Ascending aorta (tissue), 2 donors: ENCODE measurements at places on chromosomes 2 and 18.

DNA sequence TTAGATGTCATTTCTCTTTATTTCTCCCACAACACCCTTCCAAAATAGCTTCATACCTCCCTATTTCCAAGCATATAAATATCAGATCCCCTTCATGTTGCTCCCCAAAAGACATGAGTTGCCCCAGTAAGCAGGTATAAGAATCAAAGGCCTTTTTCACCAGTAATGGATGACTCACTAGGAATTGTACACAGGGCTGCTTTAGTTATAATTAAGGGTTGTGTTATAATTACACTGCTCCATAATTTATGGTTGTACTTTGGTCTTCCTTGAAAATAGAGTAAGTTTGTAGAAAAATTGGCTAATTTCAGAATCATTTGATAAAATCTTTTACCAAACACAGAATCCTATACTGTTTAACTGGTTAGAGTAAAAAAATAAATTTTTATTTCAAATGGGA, 8.8 kb upstream of the AQP4 start:
- no peak for DNase-seq

- DNase-seq, result no peak
Measured at GRCh38 chr2:10453905-10454298, 5.8 kb upstream of the ODC1 start.

DNA sequence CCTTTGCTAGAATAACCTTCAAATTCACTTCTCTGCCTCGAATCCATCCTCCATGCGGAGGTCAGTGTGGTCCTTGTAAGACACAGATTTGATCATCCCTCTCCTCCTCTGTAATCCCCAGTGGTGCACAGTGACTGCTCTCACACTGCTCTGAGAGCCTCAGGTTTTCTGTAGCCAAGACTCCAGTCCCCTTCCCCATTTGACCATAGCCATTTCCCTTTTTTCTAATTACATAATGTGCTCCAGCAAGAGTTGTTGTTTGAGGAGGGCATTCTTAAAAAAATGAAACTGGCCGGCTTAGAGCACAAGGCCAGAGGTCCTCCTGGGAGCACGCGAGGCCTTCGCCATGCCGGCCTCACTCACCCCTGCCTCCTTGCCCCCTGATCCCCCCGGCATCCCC, 34.7 kb upstream of the LPIN1 start:
- DNase-seq, result no peak

DNA sequence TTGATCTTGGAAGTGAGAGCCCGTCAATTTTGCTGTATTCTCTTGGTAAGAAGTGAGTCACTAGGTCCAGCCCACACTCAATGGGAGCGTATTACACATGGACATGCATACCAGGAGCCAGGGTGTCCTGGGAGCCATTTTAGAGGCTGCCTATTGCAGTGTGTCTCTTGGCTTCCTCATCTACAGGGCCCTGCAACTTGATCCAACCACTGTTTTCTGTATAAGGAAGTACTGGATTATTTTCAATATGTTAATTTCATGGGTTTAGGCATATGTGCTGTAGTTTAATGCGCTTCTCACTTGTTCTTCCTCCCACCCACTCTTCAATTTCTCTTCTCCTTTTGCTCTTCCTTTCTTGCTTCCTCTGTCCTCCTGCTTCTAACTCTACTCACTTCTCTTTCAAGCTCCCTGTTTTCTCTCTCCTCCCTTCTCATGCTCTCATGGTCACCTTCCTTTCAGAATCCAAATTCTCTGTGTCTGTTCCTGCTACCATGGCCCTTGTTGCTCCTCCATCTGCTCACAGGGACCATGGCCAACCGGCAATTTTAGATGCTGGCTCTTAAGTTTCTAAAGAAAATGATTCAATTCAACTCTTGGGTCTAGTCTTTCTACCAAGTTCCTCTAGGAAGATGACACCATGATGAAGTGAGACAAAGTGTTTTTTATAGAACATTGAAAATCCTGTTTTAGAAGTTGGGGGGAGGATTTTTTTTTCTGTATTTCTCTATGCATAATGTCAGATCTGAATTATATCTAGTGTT, 152.0 kb upstream of the ZEB2 start:
- no peak for DNase-seq

DNA sequence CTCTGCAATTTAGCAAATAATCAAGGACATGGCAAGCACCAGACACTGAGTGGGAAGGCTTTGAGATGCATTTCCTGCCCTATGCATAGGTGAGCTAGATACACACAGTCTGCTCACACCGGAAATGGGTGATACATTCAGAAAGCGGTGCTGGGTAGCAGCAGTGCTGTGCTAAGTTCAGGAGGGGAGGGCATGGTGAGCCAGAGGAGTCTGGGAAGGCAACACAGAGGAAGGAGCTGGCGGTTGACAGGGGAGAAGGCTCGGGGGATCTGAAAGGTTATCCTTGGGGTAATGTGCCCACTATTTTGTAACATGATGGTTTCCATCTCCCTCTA, 57.4 kb upstream of the EPAS1 start:
- DNase-seq, result no peak

- DNase-seq, result no peak
Measured at GRCh38 chr2:236803621-236804020, 234.0 kb downstream of the ACKR3 start.

DNA sequence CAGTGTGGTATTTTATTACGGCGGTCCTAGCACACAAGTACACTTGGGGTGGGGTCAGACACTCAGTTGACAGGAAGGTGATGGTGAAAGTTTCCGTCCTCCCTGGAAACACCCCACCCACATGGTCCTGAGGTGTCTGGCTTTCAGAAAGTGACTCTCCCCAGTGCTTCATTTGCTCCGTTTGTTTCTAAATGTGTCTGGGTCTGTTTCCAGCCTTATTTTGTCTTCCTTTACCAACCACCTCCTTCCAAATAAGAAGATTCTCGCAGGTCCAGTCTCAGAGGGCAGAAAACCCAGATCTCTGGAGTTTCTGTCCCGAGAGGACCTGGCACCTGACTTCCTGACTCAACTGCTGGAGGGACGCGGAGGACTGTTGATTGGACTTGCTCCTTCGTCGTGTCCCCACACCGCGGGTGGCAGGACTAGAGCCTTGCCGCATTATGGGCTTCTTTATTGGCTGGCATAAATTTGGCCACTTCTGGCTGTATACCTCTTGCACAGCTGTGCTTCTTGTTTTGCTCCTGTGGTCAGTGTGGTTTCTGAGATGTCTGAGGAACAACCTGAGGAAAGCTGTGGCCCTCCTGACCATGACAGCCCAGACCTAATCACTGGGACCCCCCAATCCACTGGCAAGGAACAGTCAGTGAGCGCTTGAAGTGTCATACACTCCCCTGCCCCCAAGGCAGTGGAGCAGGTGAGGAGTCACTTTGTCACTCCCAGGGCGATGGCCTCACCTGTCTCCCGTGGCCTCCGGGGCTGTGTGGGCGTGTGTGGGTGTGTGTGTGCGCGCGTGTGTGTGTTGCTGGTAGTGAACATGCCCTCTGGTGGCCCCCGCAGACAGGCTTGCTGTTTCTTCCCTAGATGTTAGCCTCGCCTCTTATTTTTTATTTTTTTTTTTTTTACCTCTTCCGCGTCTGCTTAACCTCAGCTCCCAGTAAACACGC, 45.6 kb downstream of the MEX3C start:
- no peak for DNase-seq

GRCh38 chr2:190280565-190281350, 38.9 kb downstream of the HIBCH start:
- no peak for DNase-seq

DNA sequence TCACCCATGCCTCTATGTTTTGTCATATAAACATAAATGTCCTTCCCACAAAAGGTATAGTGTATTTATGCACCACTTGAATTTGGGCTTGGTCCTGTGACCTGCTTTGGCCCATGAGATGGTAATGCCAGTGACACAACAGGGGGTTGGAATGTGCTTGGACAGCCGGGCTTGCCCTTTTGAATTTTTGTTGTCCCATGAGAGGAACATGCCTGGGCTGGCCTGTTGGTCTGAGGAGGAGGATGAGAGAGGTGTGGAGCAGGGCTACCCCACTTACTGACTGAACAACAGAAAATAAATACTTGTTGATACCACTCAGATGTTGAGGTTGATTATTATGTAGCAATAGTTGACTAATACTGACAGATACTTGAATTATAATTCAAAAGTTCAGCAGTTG, 63.2 kb upstream of the TCF4 start:
- no peak for DNase-seq

- no peak for DNase-seq
Measured at GRCh38 chr2:130378206-130378897, 22.5 kb downstream of the PTPN18 start.

DNA sequence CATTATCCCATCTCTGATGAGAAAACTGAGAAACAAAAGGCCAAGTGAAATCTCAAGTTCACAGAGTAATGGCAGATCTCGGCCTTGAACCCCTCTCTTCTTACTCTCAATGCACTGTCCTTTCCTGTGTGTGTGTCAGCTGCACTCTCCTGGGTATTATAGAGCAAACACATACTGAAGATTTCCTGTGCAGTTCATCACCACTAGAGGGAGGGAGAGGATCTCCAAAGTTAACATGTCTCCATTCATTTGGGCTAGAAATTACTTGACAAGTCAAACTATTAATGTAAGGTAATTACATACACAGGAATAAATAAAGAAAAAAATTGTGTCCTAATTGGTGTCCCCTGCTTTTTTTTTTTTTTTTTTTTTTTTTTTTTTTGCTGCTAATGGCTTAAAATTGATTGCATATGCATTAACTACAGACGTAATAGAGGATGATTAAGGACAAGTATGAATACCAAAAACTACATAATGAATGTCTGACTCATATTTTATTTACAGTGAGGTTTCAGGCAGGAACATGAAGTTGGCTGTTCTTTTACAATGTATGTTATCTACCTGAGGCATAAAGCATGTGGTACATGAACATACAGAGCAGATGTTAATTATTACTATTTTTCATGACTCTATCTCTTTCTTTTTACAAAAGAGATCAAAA, 269.2 kb downstream of the NYAP2 start:
- DNase-seq, result no peak

DNA sequence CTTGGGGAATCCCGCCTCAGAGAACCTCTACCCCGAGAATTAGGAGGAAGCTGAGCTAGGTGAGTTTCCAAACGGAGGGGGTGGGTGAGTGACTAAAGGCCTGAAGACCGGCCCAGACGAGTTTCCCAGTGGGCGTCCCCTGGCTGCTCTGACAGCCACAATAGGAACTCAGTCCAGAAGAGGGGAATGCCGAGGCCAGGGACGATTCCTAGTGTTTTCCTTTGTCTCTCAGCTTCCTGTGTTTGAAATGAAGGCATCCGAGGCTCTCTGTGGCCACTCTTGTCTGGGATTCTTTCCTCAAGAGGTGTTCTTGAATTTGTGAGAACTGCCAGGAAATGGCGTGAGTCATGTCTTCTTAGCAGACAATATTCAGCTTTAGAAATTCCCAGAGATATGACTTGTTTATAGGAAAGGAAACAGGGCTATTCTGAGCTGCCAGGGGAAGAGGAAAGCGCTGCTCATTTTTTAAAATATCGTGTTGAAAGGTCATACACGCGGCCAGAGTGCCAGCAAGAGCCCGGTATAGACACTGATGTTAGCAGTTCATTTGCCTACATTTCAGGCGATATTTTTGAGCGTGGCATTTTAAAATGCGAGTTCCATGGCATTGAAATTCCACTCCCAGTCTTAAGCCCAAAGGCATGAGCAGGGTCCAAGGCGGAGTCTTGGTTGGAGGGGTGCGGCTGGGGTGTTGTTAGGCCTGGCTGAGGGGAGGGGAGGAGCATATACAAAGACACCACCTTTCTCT, 169.1 kb upstream of the KLF7 start:
- peak; percentile 14 for DNase-seq

GRCh38 chr18:59907172-59907571, 7.4 kb downstream of the PMAIP1 start:
- no peak for DNase-seq

DNA sequence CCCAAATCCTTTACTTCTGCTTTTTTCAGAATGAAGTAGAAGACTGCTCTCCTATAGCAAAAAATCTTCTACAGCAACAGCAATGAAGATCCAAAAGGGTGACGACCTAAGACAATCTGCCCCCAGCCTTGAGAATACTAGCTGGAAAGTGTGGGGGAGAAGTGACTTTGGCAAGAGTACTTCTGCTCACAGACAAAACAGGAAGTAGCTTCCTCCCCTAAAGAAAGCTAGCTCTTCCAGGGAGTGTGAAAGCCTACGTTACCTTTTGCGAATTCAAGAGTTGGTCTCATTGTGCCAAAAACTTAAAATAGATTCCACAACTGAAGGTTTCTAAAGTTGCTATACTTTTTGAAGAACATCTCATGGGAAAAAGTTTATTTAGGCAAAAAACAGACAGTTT, 1069.2 kb upstream of the CHAC2 start:
- DNase-seq, result no peak
